ENCODE measurements at places on chromosomes 4 and X.

GRCh38 chr4:75698963-75699228, 25.5 kb upstream of the USO1 start:
- DNase-seq, result no peak

DNA sequence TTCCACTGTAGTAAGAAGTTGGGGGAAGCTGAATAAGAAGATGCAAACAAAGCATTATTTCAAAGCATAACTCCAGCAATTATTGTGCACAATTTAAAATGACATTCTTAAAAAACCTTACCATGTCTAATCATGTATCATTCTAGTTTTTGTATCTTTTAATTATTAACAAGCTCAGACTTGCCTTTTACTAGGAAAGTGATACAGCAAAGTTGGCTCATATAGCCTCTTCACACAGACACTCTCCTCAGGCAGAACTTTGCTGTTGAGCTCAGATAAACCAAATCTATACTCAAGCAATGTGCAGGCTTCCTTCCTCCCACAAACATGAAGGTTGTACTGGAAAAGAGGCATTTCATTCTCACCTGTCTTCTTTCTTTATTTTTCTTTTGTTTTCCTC, 358.7 kb upstream of the EMCN start:
- no peak for DNase-seq

DNA sequence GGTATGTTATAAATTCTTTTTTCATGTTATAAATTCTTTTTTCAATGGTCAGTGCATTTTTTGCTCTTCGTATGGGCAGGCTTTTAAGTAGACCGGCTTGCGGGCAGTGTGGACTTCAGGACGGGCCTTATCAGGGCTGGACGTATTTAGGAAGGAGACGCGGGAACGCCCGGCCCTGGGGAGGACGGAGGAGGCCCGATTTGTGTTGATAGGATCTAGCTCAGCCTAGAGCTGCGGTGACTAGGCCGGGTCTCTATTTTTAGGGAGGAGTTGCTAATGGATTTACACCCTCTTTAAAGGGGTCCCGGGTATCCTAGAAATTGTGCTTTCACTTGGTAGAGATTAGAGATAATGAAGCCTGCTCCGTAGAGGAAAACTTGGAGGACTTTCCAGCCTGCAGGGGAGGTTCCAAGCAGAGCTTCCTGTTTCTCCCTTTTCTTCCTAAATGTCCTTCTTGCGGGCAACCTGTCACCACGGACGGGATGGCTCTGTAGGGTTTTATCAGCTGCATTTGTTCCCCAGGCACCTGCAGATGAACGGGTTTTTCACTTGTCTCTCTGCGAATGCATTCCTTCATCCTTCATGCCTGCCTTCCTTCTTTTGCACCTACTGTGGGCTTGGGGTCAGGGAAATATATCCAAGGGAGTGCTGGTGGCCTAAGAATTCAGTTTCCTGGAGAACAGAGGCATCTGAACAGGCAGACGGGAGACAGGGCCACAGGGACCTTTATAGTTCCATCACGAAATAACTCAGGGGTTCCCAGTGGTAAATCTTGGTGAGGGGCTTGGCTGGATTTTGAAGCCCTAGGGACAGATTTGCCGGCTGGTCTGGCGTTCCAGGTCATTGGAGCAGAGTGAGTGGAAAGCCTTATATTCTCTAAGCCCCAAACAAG, 1.4 kb downstream of the CD99 start:
- DNase-seq, result no peak

DNA sequence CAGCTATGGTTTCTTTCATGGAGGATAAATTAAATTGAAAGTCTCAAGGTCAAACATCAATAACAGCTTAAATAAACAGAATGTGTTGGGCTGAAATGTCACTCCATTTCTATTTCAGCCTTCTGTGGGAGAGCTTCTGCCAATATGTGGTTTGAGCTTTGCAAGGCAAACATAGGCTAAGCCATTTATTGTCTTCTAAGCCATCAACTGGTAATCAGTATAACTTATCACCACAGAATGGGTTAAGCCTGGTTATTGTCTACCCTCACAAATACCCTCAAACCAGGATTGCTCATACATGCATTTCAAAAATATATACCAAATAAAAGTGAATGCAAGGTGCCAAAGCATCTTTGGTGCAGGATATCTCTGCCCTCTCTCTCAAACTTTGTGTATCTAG, 52.7 kb downstream of the GABRB1 start:
- no peak for DNase-seq

GRCh38 chr4:150078579-150079080, 385 bp downstream of the DCLK2 start:
- DNase-seq, result no peak

DNA sequence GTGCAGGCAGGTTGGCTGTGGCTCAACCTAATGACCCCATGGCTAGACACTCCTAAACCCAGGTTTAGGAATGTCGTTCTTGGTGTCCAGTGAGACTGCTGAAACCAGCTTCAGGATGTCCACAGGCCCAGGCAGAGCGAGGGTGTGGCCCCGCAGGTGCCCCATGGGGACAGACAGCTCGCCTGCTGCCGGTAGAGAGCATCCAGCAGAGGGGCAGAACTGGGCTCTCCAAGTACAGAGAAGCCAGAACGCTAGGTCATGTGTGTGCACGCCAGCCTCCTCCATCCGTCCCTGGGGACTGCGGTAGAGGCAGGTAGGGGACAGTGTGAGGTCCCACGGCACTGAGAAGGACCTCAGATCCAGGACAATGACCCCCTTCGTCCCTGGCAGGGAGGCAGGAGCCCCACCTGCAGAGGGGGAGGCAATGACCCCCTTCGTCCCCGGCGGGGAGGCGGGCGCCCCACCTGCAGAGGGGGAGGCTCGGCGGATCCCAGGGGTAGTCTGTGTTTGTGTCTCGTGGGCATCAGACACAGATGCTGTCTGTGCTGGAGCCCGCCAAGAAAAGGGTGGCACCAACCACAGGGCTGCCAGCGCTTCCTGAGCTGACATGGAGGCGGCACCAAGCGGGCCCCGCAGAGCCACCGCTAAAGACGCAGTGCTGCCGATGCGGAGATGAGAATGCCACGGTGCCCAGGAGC, 118.4 kb downstream of the FAM53A start:
- DNase-seq, result no peak

Data from LNCaP clone FGC (cell line).